ENCODE measurements at places on chromosomes 13 and 19. TPM values are rescaled to one million over a fixed set of nuclear protein-coding genes. Genes with fewer than 3 reads are reported as not detected.

The EXOC3L2 gene
- total RNA-seq = 4.9 TPM

The PEAK3 gene
- 0.71 TPM for total RNA-seq

The PCP2 gene
- not detected for total RNA-seq

The CATSPERD gene
- not detected for total RNA-seq

The ICAM4 gene
- total RNA-seq = not detected
